Renal pelvis (tissue), 12 donors: ENCODE measurements at places on chromosomes 11 and 22. TPM values are rescaled to one million over a fixed set of nuclear protein-coding genes. Genes with fewer than 3 reads are reported as not detected.

DNA sequence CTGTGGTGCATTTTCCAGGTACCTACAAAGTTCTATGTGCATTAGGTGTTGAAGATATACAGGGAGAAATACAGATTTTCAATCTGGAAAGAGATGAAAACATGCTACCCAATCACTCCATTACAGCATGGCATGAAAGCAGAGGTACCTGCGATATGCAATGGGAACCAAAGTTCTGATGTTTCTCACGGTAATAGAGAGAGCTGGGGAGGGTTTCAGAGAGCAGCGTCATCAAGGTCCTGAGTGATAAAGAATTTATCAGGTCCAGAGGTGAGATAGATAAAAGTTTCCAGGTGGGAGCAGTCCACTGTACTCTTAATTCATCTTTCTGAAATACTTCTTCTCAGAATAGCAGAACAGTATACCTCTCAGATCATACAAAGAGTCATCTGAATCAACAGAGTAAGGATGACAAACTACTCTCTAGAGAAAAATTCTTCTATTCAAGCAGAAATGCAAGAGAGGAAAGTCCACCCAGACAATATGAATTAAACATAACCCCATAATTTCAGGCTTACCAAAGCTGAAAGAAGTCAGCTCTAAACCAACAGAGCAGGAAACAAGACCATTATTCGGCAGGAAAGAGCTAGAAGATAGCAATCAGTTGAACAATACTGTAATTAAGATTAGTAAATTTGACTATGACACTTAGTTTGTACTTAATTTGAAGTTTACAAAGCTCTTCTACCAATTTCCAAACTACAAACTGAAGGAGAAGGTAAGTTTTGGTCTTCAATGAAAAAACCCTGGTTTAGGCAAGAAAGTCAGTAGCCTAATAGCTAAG lies 12.8 kb downstream of the CTSC start:
- no peak for DNase-seq

DNA sequence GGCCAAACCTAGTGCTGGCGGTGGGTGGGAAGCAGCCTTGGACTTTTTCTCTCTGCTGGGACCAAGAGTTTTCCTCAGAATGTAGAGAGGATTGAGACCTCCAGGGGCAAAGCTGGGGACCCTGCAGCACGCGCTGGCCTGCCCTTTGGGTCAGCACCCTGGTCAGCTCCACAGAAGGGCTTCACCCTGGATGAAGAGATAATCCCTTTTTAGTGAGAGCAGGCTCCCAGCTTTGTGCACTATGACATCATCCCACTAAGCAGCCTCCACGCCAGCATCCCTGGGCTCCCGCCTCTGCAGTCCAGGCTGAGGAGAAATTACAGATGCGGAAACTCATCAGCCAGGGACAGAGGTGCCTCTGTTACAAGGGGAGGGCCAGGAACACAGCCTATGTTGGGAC lies 23.5 kb downstream of the DRICH1 start:
- DNase-seq = peak; percentile 23

GRCh38 chr11:45396394-45396793 lies 110.3 kb upstream of the SYT13 start:
- no peak for DNase-seq

- DNase-seq = no peak
Observed at GRCh38 chr11:61728066-61728939, 24.1 kb upstream of the MYRF start.

- no peak for DNase-seq
Observed at GRCh38 chr11:46388619-46389449, 2.7 kb downstream of the CHRM4 start.

DNA sequence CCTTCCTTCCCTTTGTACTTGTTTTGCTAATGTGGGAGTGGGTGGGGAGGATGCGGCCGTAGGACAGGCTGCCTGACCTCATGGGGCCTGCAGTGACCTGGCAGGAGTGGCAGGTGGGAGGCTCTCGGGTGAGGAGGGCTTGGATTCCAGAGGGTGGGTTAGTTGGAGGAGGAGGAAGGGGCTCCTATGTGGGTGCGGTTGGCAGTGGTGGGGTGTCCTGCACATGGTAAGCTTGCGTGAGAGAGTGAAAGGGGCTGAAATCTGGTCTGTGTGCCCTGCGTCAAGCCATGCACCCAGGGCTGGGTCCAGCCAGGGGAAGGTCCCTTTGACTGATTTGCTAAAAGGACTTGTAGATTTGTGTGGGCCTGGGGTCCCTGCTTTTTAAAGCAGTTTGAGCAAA lies 90.7 kb upstream of the OR4B1 start:
- DNase-seq = no peak

DNA sequence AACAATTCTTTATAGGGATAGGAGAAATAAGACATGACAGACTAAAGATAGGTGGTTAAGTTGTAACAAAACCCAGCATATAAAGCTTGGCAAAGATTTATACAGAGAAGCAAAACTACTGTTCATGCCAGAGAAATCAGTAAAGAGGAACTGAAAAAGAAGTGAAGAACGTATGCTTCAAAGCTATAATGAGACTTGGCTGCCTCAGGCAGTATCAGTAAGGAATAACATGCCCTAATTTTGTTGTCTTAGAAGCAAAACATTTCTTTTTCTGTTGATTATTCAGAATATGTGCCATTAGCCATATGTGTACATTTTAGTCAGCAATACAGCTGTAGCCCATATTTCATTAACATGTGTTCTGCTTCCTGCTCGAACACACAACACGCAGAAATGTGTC lies 403.2 kb downstream of the NELL1 start:
- no peak for DNase-seq

DNA sequence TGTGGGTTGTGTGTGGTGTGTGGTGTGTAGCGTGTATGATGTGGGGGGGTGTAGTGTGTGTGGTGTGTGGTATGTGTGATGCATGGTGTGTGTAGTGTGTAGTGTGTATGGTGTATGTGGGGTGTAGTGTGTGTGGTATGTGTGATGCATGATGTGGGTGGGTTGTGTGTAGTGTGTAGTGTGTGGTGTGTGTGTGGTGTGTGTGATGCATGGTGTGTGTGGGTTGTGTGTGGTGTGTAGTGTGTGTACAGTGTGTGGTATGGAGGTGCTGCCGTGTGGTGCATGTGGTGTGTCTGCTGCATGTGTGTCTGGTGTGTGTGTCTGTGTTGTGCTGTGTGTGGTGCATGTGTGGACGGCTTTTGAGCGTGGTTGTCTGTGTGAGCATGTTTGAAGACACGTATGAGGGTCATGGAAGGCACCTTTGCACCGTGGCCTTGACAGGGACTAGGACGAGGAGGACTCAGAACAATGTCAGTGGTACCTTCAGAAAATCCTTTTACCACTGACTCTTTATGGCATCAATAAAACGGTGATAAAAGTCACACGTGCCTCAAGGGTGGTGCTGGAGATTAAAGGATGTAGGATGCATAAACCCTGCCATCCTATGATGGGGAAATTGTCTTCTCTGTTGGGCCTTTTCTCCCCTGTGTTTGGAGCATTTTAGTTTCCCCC lies 328.7 kb upstream of the B3GAT1 start:
- no peak for DNase-seq

- no peak for DNase-seq
Observed at GRCh38 chr22:39039306-39040126, 1.1 kb upstream of the APOBEC3F start.

DNA sequence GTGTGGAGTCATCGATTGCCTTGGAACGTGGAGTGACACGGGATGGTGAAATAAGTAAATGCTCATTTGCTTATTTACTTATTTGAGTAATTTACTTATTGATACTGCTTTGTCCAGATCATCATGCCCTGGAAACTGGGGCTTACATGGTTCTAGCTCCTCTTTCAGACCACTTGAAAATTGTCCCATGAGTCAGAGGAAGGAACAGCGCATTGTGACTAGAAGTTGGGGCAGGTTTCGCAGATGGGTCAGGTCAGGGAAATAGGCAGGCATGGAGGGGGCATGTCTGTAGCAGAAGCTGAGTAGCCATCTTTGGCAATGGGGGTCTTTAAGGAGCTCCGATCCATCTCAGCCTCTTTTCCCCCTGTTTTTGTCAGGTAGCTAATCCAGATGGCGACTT lies 104.2 kb upstream of the SORL1-AS1 start:
- DNase-seq = no peak

GRCh38 chr11:132115454-132115853 lies 745.0 kb downstream of the NTM start:
- DNase-seq = no peak

- DNase-seq = no peak
Observed at GRCh38 chr22:47674600-47674999, 912.1 kb downstream of the TBC1D22A start.

GRCh38 chr11:72671152-72672099 lies 2.8 kb downstream of the PDE2A start:
- no peak for DNase-seq

GRCh38 chr11:16889905-16890304 lies 124.3 kb downstream of the PLEKHA7 start:
- no peak for DNase-seq

GRCh38 chr22:19754701-19755144 lies 5.9 kb upstream of the TBX1 start:
- DNase-seq = no peak

GRCh38 chr22:31350410-31350863 lies 4.3 kb upstream of the PATZ1 start:
- DNase-seq = peak; percentile 17

GRCh38 chr11:10499452-10499851 lies 41.5 kb downstream of the RNF141 start:
- no peak for DNase-seq

GRCh38 chr11:46249938-46250744 lies 27.3 kb upstream of the CREB3L1 start:
- DNase-seq = no peak

- DNase-seq = no peak
Observed at GRCh38 chr11:28728666-28729065, 620.5 kb downstream of the METTL15 start.

DNA sequence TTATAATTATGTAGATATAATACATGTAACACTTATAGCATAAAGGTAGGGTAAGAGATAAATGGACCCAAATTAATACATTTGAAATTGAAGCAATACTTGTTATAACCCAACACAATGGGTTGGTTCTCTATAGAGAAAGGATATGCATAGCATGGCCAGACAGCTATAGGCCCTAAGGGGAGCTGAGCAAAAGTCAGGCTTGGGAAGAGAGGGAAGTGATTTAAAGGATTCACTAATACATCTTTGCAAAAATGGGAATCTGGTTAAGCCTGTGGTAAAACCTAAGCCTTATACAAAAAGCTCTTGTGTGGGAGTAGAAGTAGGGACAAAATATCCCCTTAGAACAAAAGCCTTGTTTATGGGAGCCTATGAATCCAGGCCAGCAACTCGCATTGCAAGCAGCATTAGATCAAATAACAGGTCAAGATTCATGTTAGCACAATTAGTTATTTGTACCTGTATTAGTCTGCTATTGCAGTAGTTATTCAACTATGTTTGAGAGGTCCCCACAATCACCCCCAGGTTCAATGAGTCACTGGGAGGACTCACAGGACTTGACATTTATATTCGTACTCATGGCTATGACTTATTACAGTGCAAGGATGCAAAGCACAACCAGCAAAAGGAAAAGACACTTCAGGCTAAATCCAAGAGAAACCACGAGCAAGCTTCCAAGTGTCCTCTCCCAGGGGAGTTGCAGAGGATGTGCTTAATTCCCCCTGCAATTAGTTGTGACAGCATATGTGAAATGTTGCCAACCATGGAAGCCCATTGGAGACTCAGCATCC lies 144.7 kb upstream of the LMO1 start:
- DNase-seq = no peak

GRCh38 chr22:22600531-22601261 lies 41.6 kb upstream of the PRAME start:
- no peak for DNase-seq

The OVOL1 gene
- 14.6 TPM for polyA plus RNA-seq

The RAC2 gene
- 5.5 TPM for polyA plus RNA-seq

The GGTLC2 gene
- polyA plus RNA-seq = not detected

The FGF19 gene
- 1.1 TPM for polyA plus RNA-seq

The VPS37C gene
- 20.7 TPM for polyA plus RNA-seq

The MCHR1 gene
- 0.42 TPM for polyA plus RNA-seq

The TRIM34 gene
- polyA plus RNA-seq = 7.9 TPM

The MS4A1 gene
- not detected for polyA plus RNA-seq

The C11orf71 gene
- 18.3 TPM for polyA plus RNA-seq

The EHF gene
- 18.7 TPM for polyA plus RNA-seq

The OR52N4 gene
- not detected for polyA plus RNA-seq

The SELENOH gene
- 150 TPM for polyA plus RNA-seq

The TRIM51 gene
- not detected for polyA plus RNA-seq
